ENCODE measurements at places on chromosomes 5 and 9.

DNA sequence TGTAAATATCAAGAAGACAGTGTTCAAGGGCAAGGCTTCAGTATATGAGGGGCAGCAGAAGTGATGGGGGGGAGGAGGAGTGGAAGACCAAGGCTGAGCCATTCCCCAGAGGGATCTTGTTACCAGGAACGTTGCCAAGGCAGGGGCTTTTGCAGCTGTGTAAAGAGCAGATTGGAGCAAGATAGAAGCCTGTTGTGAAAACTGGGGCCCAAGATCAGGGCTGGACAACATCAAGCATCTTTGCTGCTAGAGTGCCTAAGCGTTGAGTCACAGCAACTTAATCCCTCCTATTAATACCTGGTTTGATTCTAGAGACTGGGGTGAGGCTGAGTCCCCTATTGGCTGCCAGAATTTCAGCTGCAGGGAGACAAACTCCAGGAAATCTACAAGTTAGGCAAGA, 18.4 kb upstream of the ERCC6L2 start:
- no peak for DNase-seq

- no peak for DNase-seq
Measured at GRCh38 chr5:56152437-56152836, 80.7 kb downstream of the ANKRD55 start.

DNA sequence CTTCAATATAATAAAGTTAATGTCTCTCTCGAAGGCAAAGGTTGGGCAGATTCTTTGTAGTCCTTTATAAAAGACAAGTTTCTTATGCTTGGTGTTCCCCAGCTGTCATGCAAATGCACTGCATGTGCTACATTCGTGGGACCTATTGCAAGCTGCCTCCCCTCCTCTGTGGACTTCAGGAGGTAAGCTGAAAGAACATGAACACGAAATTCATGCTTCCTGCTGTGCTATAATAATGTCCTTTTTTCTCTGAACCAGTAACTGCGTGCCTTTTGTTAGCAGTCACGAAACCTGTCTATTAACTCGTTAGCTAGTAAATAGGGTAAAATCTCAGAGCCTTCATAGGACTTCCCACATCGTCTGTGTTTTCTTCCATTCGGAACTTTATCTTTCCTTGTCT, 363.5 kb downstream of the CDH9 start:
- DNase-seq, result no peak

GRCh38 chr9:80926611-80927010, 762.7 kb downstream of the TLE1 start:
- no peak for DNase-seq

DNA sequence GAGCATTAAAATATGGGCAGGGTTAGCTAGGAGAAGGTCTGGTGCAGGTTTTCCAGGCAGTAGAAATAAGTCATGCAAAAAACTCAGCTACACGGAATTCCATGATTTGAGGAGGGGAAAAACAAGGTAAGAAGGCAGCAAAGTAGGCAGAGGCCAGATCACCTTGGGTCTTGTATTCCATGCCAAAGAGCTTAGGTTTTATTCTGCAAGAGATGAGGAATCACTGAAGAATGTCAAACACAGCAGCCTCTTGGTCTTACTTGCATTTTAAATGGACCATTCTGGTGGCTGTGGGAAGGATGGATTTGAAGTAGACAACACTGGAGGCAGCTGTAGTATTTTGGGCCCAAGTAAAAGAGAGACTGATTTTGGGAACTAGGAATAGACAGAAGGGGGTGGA, 8.6 kb downstream of the TRPM3 start:
- DNase-seq, result no peak

GRCh38 chr5:419970-420369, 23.0 kb upstream of the EXOC3 start:
- no peak for DNase-seq

DNA sequence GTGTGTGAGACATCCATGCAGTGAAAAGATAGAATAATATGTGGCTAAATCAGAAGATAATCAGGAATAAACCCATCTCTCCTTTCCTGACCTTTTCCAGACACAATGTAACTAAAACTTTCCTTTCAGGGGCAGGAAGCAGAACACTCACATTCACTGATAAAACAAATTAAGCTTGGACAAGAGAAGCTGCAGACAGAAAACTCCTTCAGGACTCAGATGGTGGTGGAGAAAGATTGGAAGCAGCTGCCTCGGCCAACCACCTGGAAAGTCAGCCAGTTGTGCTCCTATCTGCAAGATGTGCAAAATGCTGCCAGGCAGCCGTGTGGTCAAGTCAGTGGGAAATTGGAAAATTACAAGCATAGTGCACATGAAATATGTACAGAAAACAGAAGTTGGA, 26.9 kb downstream of the RASEF start:
- no peak for DNase-seq

DNA sequence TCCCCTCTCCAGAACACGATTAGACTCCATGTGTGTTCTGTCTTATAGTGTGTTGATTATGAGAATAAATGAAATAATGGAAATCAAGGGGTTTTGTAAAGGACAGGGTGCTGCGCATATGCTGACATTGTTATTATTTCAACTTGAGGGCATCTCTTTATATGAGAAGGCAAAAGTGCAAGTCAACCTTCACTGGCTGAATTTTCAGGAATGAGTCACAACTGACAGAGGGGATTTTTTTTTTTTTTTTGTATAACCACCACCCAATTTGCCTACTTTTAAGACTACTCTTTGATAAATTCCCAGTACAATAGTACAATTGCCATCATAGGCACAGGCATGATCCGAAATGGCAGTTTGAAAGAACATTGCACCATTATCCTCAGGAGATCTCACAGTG, 419.2 kb upstream of the NMUR2 start:
- no peak for DNase-seq

GRCh38 chr5:18811661-18812060, 1176.3 kb downstream of the CDH18 start:
- peak; percentile 50 for DNase-seq

- DNase-seq, result no peak
Measured at GRCh38 chr9:32344551-32345182, 39.8 kb upstream of the ACO1 start.

GRCh38 chr9:131045300-131046092, 36.5 kb downstream of the LAMC3 start:
- DNase-seq, result no peak

GRCh38 chr9:135703726-135704125, 1.7 kb downstream of the KCNT1 start:
- DNase-seq, result no peak

DNA sequence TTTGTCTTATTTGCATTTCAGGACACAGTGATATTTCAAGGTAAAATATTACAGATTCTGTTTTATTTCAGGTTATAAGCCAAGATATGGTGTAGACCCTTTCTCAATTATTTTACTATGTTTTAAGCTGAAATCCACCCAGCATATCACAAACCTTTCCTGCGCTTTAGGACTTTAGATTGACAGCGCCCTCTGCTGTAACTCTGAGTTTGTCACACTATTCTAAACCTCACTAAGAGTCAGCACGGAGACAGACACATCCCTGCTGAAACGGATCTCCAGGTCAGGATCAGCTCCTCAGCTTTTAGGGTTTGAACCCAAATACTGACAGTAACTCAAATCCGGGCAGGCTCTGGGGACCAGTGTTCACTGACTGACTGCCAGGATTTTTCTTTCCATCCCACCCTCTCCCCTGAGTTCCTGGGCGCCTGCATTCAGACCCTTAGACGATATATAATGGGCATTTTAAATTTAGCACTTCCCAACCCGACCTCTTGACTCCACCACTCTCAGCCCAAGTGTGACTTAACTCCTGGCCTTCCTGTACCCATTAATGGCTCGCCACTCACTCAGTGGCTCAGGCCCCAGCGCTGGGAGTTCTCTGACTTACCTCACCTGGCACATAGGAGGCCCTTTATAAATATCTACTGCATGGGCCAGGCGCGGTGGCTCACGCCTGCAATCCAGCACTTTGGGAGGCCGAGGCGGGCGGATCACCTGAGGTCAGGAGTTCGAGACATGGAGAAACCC, 33.5 kb downstream of the TLX3 start:
- peak; percentile 20 for DNase-seq

DNA sequence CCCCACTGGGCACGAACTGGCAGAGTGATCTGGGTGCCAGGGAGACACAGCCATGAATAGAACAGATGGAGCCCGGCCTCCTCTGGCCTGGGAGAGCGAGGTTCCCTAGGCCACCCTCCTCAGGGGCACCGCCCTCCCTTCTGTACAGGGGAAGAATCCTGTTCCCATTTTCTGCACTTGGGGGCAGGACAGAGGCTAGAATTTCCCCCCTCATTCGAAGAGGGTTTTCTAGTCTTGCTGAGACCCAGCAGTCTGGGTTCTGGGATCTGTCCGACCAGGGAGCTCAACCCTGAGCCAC, 52.7 kb downstream of the COL5A1 start:
- DNase-seq, result no peak

DNA sequence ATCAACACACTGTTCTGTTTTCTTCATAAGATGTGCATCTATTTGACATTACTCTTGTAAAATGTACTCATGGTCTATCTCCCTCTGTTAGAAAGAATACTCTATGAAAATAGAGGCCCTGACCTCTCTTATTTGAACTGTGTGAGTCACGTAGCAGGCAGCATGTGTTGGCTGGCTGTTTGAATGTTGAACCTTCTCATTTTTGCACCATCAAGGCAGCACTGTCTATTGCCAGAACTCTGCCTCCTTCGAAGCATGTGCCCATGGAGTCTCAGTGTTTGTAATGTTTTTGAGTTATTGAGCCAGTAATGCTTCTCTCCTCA, 144.4 kb downstream of the ALDH1A1 start:
- no peak for DNase-seq

- DNase-seq, result no peak
Measured at GRCh38 chr5:177546258-177546741, 8.1 kb downstream of the FAM193B start.

DNA sequence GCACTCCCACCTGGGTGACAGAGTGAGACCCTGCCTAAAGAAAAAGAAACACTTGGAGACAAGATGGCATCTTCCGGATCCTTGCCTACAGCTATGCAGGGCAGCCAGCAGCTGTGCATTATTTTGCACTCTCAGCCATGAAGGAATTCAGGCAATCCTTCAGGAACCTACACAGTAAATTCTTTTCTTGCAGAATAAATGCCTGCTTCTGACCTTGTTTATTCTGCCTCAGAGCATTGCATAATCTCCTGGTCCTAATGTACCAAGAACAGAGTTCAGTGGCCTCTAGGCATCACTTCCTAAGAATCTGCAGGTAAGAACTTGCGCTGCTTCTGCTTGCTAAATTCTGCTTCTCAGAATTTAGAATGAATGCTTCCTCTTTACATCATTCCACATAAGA, 16.8 kb downstream of the GLDC start:
- DNase-seq, result no peak

DNA sequence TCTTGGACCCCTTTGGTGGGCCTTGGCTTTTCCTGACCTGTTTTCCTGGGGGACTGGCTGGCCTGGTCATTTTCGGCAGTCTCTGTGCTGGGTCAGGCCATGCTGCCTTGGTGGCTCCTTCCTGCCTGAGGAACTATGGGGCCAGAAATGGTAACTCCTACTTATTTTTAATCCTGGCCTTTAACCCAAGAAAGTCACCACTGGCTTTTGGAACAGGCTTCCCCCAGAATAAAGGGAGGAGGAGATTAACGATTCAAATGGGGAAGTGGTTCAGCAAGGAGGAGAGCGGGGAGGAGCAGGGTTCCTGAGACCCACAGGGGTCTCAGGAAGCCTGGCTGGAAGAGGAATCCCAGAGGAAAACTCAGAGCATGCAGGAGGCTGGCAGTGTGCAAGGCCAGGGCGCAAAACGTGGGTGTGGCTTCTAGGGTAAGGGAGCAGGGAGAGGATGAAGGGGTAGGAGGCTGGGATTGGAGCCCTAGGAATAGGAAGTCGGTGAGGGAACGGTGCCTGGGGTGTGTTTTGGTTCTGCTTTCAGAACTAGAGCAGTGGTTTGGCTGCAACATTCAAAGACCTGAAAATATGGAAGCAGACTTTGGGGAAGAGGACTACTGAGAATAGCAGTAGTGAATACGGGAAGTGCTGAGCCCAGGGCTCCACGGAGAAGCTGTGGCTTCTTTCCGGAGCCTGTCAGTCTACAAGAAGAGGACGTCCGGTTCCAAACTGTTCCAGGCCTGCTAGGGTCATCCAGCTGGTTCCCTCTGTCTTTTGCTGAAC, 271.1 kb upstream of the KLF4 start:
- no peak for DNase-seq

DNA sequence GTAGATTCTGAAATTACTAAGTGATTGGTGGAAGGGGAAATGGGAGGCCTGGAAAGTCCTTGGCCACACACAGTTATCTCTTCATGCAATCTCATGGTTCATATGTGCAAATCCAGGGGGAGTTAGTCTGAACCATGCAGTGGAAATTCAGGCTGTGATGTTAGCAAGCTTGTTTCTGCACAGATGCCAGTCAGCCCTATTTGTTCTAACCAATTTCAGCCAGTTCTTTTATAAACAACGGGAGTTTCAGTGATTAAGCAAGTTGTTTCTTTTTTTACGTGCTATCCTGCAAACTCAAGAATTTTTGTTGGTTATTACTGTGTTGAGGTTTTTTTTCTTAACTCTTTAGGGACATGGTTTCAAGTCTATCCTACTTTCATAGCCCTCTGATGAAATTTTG, 298.0 kb downstream of the FER start:
- DNase-seq, result no peak

GRCh38 chr5:142888469-142889085, 118.4 kb downstream of the ARHGAP26 start:
- DNase-seq, result peak; percentile 6

DNA sequence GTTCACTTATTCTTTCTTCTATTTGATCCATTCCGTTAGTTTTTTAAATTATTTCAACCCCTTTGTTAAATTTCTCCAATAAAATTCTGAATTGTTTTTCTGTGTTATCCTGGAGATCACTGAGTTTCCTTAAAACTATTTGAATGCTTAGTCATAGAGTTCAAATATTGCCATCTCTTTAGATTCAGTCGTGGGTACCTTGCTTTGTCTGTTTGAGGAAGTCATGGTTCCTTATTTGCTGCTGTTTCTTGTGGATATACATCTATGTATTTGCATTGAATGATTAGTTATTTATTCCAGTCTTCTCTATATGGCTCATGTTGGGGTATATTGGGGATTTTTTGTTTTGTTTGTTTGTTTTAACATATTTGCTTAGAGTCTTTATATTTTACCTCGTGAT, 80.6 kb downstream of the HINT1 start:
- no peak for DNase-seq

DNA sequence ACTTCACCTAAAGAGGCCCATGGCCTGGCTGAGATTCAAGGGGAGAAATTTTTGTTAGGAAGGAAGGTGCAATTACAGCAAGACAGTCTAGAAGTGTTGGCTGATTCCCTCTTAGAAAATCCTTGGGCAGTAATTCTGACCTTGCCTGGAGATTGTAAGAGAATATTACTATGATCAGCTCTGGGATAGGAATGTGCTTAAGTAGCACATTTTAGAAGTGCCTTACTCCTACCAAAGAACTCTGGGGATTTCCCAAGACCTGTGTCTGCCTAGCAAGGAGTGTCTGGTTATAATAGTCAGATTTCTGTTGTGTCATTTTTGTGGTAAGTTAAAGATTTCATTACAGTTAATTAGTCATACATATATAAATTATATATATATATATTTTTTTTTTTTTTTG, 52.3 kb downstream of the NLN start:
- DNase-seq, result no peak

DNA sequence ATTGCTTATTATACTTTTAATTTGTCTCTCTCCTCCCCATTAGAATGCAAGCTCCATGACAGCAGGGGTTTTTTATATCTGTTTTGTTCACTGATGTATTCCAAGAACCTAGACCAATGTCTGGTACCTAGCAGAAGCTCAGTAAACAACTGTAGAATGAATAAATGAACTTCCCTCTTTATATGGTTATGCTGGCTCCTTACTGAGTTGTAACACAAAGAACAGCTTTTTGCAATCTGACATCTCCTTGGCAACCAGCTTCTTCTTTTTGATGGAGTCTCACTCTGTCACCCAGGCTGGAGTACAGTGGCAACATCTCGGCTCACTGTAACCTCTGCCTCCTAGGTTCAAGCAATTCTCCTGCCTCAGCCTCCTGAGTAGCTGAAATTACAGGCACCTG, 13.6 kb downstream of the TRMO start:
- DNase-seq, result no peak
